Kidney (tissue), 22 donors: ENCODE measurements at places on chromosomes 6 and 20. TPM values are rescaled to one million over a fixed set of nuclear protein-coding genes. Genes with fewer than 3 reads are reported as not detected.

Gene POM121L2
- polyA plus RNA-seq: not detected

Gene C6orf163
- 1.3 TPM for polyA plus RNA-seq

Gene PAK5
- polyA plus RNA-seq: 0.22 TPM

Gene FRK
- 5.9 TPM for polyA plus RNA-seq

Gene DOK5
- polyA plus RNA-seq: 4.8 TPM

Gene APOM
- 154 TPM for polyA plus RNA-seq

Gene LAMA5
- polyA plus RNA-seq: 94.0 TPM

Gene PI3
- polyA plus RNA-seq: not detected

Gene CRISP2
- polyA plus RNA-seq: 1.5 TPM
